ENCODE measurements at places on chromosomes 6 and 20.

GRCh38 chr6:15405129-15406068 is 159.5 kb downstream of the JARID2 start:
- no peak for ATAC-seq

DNA sequence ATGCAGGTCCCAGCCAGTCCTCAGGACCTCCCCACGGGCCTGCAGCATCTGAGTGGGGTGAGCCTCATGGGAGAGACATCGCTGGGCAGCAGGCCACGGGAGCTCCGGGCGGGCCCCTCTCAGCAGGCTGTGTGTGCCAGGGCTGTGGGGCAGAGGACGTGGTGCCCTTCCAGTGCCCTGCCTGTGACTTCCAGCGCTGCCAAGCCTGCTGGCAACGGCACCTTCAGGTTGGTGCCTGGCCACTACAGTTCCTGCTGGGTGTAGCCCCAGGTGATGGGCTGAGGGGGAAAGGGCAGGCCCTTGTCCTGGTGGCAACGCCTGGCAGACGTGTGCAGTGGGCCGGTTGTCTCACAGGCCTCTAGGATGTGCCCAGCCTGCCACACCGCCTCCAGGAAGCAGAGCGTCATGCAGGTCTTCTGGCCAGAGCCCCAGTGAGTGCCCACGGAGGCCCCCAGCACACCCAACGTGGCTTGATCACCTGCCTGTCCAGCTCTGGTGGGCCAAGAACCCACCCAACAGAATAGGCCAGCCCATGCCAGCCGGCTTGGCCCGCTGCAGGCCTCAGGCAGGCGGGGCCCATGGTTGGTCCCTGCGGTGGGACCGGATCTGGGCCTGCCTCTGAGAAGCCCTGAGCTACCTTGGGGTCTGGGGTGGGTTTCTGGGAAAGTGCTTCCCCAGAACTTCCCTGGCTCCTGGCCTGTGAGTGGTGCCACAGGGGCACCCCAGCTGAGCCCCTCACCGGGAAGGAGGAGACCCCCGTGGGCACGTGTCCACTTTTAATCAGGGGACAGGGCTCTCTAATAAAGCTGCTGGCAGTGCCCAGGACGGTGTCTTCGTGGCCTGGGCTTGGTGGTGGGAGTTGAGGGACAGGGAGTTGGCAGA is 787 bp upstream of the TNFRSF6B start:
- ATAC-seq, result no peak

DNA sequence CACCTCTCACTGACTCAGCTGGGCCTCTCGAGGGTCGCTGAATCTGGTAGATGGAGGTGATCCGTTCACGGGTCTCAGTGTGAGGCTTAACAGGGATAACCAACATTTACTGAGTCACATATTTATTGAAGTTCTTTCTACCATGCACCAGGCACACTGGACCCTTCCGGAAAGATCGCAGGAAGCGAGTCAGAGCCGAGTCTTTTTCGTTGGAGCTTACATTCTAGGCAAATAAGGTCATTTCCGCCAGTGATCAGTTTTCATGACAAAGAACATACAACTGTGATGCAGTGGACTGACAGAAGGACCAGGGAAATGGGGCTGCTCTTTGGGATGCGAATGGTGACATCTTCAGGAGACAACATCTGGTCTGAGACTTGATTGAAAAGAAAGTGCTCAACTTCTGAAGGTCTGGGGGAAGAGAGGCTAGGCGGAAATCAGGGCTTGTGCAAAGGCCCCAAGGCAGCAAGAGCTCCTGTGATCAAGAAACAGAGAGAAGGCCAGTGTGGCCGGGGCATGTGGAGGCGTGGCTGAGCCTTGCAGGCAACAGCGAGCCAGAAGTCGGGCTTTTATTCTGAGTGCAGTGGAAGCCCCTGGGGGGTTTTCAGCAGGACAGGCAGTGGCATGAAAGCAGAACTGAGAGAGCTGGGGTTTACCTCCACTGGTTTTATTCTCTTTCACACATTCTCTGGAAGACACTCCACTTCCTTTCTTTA is 56.7 kb downstream of the APCDD1L start:
- ATAC-seq, result no peak

DNA sequence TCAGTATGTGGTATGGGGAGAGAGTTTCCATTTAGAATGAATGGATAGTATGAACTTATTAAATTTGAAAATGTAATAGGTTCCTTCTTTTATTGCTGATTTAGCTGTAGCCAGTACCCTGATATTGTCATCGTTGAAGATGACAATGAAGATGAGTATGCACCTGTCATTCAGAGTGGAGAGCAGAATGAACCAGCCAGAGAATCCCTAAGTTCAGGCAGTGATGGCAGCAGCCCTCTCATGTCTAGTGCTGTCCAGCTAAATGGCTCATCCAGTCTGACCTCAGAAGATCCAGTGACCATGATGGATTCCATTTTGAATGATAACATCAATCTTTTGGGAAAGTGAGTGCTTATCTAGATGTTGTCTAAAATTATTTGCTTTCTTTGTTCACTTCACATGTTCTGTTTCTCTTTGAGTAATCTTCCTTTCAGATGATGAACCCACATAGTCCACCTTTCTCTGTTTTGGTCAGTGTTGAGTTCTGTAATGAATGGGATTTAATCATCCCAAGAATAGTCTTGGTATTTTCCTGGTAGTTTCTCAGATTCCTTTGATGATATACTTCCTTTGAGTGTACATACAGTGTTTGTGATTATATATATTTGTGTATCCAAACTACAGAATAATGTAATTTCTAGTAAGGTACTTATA is 23.3 kb downstream of the HSF2 start:
- no peak for ATAC-seq

- no peak for ATAC-seq
These were observed 47.1 kb downstream of the SLC26A8 start for GRCh38 chr6:35977308-35977707.

DNA sequence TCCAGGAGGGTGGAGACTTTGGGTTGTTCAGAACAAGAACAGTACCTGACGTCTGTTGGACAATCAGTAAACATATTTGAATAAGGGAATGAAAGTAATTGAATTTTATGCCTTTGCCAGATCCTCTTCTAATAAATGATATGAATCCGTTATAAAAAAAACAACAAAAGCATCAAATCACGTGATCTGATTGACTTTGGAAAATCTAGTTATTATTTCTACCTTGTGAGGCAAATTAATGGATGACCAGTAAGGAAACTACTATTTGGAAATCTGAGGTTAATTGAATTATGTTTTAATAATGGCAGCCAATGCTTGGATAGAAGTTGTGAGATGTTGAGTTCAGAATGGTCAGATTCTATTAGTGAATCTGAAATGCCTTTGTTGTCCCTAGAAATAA is 399.5 kb downstream of the TFAP2B start:
- no peak for ATAC-seq

DNA sequence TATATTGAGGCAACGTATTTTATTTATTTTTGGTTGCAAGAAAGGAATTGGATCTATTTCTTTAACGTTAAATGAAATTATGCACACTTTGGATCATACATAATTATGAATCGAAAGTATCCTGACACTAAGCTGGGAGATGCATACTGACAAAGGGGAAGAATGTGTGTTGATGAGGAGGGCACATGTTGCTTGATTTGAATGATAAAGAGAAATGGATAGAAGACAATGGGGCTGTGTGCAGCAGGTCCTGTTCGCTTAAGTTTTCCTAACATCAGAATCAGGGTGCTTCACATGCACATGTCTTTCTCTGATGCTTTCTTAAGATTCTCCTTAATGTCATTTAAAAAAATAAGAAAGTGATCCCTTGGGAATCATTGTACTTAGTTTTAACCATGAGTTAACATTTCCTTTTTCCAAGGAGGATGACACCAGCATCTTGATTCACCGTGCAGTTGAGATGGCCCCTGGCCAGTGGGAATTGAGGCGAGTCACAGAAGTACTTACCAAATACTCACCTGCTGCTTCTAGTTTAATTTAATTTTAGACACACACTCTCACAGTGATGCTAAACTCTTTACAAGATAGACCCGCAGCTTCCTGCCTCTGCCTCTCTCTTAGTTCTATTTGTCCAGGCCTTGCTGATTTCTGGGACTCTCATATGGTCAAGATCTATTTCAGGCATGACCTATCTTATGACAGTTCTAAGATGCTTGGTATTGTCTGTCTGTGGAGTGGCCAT is 116.5 kb downstream of the CLIC5 start:
- no peak for ATAC-seq

DNA sequence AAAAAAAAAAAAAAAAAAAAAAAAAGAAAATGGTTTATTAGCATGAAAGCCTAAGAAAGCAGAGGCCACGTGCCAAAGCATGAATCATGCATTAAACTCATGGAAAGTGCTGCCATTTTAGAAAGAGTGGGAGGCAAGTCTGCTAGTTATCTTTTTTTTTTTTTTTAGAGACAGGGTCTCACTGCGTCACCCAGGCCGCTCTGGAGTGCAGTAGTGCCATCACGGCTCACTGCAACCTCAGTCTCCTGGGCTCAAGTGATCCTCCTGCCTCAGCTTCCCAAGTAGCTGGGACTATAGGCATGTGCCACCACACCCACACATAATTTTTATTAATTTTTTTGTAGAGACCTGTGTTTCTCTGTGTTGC is 5.2 kb downstream of the VWA7 start:
- no peak for ATAC-seq

GRCh38 chr6:35611240-35611639 is 77.5 kb downstream of the FKBP5 start:
- no peak for ATAC-seq

GRCh38 chr20:12970372-12970821 is 38.4 kb upstream of the SPTLC3 start:
- ATAC-seq, result no peak

GRCh38 chr6:158131926-158132325 is 36.1 kb downstream of the SERAC1 start:
- peak; percentile 86 for ATAC-seq

GRCh38 chr6:113508249-113508648 is 348.9 kb upstream of the MARCKS start:
- ATAC-seq, result no peak

DNA sequence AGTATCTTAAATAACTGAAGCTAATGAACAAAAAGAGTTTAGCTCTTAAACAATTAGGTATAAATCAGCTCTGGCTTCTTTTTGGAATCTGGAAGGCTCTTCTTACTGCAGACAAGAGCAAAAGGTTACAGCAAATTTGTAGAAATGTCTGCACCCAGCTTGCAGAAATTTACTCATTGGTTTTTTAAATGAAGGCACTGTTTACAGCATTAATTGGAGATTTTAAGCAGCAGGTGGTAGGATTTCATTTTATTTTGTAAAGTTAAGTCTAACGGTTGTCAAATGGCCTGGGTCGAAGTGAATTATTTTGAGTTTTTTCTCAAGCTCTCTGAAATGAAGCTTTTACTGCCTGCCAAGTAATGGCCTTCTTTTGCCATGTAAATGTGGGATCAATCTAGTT is 102.1 kb downstream of the NRSN1 start:
- no peak for ATAC-seq

DNA sequence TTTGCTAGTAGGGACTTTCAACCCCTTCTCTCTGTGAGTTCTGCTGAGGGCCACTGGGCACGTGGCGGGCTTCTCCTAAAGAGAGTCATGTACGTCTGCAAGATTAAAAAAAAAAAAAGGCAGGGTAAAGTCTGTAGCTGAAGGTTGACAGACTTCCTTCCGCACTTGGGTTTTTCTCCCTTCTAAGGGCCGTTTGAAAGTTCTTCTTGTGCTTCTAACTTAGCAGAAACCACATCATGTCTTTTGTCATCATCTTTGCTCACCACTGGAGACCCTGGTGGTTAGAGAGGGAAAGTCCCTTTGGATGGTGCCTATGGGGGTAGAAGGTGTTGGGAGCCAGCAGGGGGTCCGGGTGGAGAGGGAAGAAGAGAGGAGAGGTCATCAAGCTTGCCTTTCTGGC is 31.4 kb downstream of the PRDM1 start:
- no peak for ATAC-seq

GRCh38 chr20:53930651-53931504 is 139.5 kb downstream of the BCAS1 start:
- no peak for ATAC-seq

DNA sequence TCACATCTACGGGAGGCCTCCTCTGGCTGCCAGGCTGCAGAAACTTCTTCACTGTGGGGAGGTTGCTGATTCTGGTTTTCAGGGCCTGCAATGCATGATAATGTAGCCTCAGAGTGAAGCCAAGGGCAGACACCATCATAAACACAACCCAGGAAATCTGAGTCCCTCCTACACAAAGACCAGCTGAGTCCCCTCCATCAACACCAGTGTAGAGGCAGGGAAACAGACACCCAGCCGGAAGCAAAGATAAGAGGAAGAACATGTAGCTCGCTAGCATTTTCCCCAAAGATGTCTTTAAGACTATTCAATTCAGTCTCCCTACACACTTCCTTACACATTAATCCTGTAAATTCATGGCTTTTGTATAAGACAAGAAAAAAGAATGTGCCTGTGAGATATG is 23.6 kb downstream of the GSTA2 start:
- ATAC-seq, result no peak

Measured in SK-N-SH treated with all-trans-retinoic acid at 6 μM for 48 hours (cell line).